ENCODE measurements at places on chromosomes 11 and 22.

DNA sequence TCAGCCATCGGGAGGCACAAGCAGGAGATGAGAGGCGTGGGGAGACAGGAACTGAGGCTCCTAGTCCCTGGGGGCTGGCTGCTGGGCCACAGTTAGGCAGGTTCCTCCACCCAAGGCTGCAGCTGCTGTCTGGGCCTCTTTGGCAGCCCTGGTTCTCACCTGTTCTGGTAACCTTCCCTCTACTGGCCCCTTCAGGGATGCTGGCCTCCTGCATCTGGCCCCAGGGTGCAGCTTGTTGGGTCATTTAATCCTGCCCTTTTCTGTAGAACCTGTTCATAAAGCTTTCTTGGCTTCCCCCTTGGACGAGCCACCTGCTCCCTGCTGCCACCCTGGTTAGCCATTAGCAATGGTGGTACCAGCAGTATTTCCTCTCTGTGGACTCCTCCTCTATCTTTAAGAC lies 5.5 kb downstream of the USH1C start:
- DNase-seq = no peak

DNA sequence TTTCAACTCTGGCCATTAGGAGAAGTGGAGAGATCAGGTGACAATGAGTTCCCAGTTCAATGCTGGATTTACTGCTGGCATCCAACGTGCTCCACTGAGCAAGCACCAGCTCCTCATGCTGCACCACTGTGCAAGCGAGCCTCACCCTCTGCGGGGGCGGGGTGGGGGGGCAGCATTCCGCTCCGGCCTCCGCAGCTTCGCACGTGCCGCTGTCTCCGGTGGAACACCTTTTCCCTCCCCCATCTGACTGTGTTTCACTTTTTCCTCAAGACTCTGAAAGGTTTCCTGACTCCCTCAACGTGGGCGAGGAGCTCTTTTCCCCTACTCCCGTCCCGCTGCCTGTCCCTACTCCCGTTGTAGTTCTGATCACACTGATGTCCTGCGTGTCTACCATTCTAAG lies 835 bp upstream of the RHOD start:
- DNase-seq = no peak

- no peak for DNase-seq
These were observed 45.1 kb downstream of the THAP12 start for GRCh38 chr11:76335842-76336241.

DNA sequence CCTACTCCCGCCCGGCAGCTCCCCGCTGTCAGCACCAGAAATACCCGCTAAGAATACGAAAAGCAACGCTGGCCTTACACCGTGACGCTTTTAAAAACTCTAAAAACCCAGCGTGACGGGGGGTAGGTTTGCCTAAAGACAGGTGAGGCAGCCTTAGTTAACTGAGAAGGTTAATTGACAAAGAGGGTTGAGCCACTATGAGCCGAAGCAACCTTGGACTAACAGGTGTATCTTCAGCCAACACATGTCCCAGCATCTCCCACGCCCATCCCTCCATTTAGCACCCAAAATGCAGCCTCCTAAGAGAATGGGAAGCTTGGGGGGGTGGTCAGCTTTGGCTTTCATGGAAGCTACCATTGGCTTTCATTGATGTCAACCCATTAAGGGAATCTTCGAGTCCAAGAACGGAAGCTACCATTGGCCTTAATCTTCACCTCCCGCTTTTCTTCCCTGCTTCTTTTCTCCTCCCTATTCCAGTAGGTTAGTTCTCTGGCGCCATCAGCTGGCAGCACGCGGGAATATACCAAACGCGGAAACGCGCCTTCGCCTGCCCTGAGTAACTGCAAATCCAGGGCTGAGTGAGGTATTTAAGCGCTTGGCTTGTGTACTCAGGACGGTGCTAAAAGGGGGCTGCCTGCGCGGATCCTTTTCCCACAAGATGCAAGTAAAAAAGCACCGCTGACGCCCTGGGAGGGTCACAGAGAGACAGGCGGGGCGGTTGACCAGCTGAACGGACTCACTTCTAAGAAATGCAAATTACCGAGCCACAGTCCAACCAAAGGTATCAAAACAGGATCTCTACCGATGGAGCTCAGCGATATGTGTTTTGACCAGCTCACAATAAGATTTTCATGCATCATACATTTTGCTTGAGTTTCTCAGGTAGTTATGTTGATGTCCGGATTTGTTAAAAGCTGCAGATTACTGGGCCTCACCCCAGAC lies 38.5 kb upstream of the GLYATL1 start:
- DNase-seq = no peak

GRCh38 chr11:116472651-116473050 lies 300.1 kb downstream of the BUD13 start:
- DNase-seq = no peak

Data from cerebellar nuclear complex (tissue), 1 donor.